ENCODE measurements at places on chromosomes 5 and 9. TPM values are rescaled to one million over a fixed set of nuclear protein-coding genes. Genes with fewer than 3 reads are reported as not detected.

- no peak for DNase-seq
Observed at GRCh38 chr5:119063579-119064379, 7.1 kb upstream of the DMXL1 start.

GRCh38 chr9:126275386-126276001, 51.1 kb upstream of the MVB12B start:
- no peak for DNase-seq

DNA sequence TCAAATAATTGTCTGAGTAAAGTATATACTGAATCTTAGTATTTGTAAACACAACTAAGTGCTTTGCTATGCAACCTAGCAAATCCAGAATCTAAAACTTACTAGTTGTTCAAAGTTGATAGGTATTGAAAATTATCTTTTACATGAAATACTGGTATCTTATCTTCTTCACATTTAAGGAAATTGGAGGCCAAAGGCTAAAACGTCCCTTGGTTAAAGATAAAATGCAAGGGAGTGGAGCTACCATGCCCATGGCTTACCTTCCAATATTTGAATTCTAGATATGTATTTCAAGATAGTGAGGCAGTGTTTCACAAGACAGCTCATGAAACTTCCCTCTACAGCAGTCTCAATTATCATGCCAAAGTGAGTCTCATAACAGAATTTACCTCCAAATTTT, 373.5 kb downstream of the KIAA0825 start:
- no peak for DNase-seq

DNA sequence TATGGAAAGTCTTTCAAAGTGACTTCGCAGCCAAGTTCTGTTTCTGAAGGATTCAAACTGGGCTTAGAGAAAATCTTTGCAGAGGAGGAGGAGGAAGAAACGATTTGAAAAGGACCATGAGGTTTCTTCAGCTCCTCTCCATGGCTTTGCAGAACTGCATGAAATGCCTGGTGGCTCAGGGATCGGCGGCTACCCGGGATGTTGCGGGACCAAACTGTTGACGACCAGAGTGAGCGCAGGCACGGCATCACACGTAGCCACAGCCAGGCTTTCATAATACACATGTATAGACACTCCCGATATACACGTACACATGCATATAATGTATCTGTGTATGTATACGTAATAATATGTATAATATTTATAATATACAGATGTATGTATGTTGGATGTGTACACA, 180.0 kb downstream of the PAX5 start:
- DNase-seq = no peak

DNA sequence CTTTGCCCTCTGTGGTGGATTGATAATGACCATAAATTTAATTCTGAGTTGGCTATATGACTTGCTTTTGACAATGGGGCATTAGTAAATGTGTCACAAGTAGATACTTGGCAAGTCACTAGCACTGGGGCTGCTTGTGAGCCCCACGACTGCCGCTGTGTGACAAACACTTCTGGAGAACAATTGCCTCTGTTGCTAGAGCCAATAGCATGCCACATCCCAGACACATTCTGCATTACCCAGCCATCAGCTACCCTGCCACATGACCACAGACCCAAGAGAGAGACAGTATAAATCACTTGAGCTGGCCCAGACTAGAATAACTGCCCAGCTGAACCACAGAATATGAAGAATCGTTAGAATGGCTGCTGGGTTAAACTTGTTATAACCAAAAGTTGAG, 753.2 kb upstream of the DMAC1 start:
- no peak for DNase-seq

DNA sequence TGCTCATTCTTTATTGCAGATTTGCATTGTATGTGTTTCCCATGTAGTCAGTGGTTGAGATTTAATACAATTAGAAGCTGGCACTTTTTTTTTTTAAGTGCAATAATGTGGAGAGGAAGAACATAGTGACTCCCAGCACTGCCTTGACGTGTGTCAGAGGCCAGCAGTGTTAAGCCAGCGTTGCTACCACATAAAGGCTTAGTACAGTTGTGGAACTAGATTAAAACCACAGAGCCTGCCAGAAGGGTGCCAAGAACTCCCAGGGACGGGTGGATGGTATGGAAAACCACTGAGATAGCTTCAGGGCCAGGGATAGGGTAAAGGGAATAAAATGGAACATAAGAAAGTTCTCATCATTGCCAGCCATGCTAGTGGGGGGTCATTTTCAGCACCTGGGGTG, 142.9 kb downstream of the TRIO start:
- no peak for DNase-seq

GRCh38 chr9:72459308-72459707, 62.1 kb upstream of the TMC1 start:
- DNase-seq = no peak

DNA sequence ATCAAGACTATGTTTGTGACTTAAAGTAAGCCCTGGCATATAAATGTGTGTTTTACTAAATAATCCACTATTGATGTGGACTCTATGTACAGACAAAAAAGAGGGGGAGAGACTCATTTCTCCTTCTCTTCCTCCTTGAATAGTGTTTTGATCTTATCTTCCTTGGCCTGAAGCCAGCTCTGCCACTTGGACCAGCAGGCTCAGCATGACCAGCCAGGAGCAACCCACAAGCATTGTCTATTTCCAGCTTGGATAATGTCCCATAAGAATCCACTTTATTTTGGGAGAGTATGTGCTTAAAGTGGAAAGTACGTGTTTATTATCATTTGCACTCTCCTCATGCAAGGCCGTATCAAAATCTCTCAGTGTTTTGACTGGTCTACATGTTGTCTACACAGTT, 23.8 kb upstream of the SLC46A2 start:
- no peak for DNase-seq

DNA sequence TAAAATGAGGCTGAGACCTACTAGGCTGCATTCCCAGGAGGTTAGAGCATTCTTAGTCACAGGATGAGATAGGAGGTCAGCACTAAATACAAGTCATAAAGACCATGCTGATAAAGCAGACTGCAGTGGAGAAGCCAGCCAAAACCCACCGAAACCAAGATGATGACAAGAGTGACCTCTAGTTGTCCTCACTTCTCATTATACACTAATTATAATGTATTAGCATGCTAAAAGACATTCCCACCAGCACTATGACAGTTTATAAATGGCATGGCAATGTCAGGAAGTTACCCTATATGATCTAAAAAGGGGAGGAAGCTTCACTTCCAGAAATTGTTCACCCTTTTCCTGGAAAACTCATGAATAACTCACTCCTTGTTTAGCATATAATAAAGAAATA, 88.6 kb downstream of the PLPPR1 start:
- peak; percentile 4 for DNase-seq

- DNase-seq = no peak
Observed at GRCh38 chr5:1064383-1065142, 47.3 kb downstream of the SLC12A7 start.

DNA sequence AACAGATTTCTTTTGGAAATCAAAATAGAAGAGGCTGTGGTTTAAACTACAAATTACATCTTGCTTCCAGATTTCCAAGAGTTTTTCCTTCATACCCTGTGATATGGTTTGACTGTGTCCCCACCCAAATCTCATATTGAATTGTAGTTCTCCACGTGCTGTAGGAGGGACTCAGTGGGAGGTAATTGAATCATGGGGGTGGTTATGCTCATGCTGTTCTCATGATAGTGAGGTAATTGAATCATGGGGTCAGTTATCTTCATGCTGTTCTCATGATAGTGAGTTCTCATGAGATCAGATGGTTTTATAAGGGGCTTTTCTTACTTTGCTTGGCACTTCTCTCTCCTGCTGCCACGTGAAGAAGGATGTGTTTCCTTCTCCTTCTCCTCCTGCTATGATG, 687.0 kb upstream of the ZNF608 start:
- DNase-seq = no peak

DNA sequence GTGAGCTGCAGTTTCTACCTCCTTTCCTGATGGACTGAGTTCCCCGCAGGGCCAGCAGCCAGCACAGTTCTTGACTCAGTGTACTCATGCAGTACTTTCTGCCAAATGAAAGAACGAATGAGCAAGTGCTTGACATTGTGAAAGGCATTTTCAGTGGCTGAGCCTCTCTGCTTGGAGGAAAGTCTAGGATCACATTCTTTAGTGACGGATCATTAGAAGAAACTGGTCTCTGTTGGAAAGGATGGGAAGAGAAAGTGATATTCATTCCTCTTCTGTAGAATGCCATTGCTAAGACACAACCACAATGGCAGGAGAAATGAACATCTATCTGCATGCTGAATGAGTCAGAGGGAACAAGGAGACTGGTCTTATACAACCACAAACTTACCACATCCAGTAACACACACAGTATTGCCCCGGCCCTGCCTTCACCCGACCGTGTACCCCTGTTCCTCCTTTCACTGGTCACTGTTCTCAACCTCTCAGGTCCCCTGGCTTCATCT, 206.9 kb downstream of the CRB2 start:
- DNase-seq = peak; percentile 75

DNA sequence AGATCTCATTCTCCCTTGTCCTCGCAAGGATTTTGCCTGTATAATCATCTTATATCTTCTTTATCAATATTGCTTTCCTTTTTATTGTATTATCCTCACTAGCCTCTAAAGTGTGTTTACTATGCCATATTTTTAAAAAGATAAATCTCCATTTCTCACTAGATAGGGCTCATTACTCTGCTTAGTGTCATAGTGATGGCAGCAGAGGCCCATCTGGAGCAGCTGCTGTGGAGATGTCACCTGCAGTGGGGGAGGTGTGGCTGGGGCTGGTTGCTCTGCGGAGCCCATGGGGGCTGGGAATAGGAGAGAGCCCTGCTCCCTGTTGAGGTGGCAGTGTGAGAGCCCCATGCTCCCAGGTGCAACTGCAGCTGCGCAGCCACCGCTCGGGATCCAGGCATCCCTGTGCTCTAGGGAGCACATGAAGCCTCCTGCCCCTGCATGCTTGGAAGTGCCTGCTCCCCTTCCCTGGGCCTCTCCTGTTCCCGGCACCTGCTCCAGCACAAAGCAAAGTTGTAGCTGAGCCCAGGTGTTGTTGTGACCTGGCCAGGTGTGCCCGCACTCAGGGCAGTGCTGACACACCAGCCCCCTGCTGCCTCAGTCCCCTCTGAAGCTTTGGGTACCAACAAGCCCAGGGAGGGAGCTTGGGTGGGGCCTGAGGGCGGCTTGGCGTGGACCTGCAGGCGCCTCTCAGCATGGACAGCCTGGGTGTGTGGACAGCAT, 144.6 kb upstream of the MRPS30 start:
- no peak for DNase-seq

- DNase-seq = no peak
Observed at GRCh38 chr5:131974016-131974415, 28.6 kb upstream of the MEIKIN start.

GRCh38 chr5:131846536-131846935, 49.7 kb upstream of the FNIP1 start:
- peak; percentile 58 for DNase-seq

GRCh38 chr5:171728686-171729085, 56.9 kb upstream of the SMIM23 start:
- DNase-seq = no peak

- no peak for DNase-seq
Observed at GRCh38 chr5:64722588-64722987, 32.3 kb downstream of the SHISAL2B start.

GRCh38 chr9:79173932-79174331, 397.8 kb upstream of the TLE4 start:
- no peak for DNase-seq

- DNase-seq = no peak
Observed at GRCh38 chr9:110753731-110754231, 85.2 kb downstream of the MUSK start.

GRCh38 chr5:108481355-108481931, 99.5 kb upstream of the FBXL17 start:
- peak; percentile 33 for DNase-seq

DNA sequence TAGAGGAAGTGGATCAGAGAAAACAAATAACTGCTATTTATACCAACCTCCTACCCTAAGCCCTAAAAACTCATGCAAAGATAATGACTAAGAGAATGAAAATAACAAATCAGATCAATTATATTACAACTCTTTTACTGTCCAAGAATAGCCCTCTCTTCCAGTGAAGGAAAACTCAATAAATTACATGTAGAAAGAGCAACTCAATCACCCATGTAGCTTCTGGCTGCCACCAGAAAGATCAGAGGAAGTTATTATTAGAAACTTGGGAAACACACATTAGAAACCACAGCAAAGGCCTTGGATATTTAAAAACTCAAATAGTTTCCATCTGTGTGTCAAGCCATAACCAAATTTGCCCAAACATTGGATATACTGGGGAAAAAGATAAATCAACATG, 134.0 kb upstream of the TARS1 start:
- DNase-seq = no peak

Gene CCNJL
- 3.1 TPM for total RNA-seq

Gene SPATA31A5
- total RNA-seq = not detected

Gene ADAMTS13
- total RNA-seq = 0.65 TPM

Gene SPATA6L
- 0.28 TPM for total RNA-seq

Gene PKD2L2
- not detected for total RNA-seq

Gene IFT74
- total RNA-seq = 15.5 TPM

Gene PTGER4
- 7.3 TPM for total RNA-seq

Gene PCDHB2
- total RNA-seq = 0.10 TPM

Gene HEXB
- total RNA-seq = 111 TPM

All from foreskin keratinocyte (primary cell).